ENCODE measurements at places on chromosomes 12 and 14. TPM values are rescaled to one million over a fixed set of nuclear protein-coding genes. Genes with fewer than 3 reads are reported as not detected.

Gene EIF4B
- total RNA-seq = 1,381 TPM

Gene OR11H7
- not detected for total RNA-seq

DNA sequence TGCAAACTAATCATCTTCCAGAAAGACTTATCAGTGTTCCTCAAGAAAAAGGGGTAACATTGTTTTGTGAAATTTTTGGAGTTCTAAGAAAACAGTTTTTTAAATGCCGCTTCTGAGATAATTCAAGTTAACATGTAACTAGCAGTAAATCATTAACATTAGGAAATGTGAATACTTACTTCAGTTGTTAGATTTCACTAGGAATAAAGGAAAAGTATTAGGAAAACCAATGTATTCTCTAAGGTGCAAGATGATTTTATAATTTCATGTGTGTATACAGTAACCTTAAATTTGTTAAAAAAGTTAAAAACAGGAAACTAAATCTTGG lies 36.8 kb downstream of the PAPOLA start:
- DNase-seq = no peak

- no peak for DNase-seq
Measured at GRCh38 chr12:72369423-72369959, 97.3 kb downstream of the TRHDE start.

Gene TAS2R46
- total RNA-seq = 12.3 TPM

Gene SPIC
- total RNA-seq = 0.16 TPM

- DNase-seq = no peak
Measured at GRCh38 chr12:115864396-115864795, 413.1 kb downstream of the MED13L start.

DNA sequence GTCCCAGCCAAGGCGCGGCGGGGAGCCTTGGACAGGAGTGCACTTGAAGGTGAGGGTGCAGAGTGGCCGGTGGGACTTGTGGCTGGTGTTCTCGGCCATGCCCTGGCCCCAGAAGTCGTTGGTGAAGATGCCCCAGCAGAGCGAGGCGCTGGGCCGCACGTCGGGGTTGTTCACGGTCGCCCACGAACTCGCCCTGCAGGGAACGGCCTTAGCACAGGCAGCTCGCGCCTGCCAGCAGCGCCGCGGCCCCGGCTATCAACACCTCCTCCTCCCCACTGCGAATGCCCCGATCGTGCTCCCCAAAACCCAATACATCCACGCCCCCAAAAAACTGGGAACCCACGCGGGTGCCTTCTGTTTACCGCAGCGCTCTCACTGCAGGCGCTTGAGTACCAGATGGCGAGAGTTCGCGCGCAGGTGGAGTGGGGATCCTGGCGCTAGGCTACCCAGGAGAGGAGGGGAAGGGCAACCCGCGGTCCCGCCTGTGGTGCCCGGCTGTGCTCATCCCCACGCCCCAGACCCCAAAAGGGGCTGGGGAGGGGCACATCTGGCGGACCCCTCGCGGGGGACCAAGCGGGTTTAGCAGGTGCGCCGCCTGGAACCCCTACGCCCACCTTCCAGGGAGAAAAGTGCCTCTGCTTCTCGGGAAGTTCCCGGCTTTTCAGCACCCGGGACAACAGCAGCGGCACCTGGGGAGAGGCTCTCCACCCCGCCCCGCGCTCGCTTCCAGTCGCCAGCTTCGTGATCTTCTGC lies 386.3 kb upstream of the TMTC1 start:
- no peak for DNase-seq

DNA sequence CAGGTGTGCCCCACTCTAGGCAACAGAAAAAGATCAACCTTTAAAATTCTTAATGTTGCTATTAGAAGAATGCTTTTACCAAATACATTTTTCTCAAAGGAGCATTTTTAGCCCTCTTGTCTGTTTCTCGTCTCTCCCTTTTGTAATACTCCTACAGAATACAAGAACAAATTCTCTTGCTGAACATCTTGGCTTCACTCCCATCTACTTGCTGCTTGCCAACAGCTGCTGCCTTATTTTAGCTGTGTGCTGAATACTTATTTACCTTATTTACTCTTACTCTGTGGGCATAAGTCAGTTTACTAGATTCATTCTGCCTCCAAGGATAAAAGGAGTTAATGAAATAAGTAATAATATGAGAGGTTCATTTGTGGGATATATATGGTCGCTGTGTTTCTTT lies 70.8 kb downstream of the POLR3B start:
- DNase-seq = no peak

Gene MYRFL
- total RNA-seq = 0.78 TPM

Gene TAS2R43
- total RNA-seq = 13.6 TPM

GRCh38 chr14:82655770-82656169 lies 1122.1 kb upstream of the SEL1L start:
- DNase-seq = no peak

Gene LHX5
- not detected for total RNA-seq

Gene TROAP
- 1.2 TPM for total RNA-seq

Gene ESR2
- total RNA-seq = 1.4 TPM

DNA sequence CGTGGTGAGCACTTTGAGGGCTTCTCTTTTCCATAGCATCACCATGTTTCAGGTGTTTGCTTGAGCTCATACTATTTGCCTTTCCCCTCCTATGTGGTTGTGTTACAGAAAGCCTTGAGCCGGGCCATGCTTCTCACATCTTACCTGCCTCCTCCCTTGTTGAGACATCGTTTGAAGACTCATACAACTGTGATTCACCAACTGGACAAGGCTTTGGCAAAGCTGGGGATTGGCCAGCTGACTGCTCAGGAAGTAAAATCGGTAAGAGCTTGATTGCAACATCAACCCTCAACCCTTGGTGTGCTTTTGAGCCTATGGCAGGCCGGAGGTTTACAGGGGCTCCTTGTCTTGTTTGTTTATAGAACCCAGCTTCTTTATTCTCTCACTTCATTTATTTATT lies 8.1 kb downstream of the LETMD1 start:
- DNase-seq = no peak

DNA sequence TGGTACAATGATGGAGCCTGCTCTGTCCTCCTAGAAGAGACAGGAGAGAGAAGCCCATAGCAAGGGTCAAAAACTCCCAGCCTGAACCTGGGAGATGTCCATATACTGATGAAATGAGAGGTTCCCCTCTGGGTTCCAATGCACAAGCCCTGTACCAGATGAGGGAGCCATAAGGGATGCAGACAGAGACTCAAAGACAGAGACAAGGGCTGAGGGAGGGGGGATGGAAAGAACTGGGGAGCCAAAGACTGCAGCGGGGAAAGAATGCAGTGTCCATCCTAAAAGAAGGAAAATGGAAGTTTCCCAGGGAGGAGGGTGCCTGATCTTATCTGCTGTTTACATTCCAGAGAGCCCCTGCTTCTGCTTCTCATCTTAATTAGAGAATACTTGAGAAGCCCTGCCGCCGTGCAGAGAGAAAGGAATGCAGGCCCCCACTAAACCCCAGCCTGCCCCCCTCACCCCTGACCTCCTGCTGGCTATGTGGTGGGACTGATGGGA lies 27.7 kb downstream of the KRT18 start:
- DNase-seq = no peak

Gene KRT75
- not detected for total RNA-seq

DNA sequence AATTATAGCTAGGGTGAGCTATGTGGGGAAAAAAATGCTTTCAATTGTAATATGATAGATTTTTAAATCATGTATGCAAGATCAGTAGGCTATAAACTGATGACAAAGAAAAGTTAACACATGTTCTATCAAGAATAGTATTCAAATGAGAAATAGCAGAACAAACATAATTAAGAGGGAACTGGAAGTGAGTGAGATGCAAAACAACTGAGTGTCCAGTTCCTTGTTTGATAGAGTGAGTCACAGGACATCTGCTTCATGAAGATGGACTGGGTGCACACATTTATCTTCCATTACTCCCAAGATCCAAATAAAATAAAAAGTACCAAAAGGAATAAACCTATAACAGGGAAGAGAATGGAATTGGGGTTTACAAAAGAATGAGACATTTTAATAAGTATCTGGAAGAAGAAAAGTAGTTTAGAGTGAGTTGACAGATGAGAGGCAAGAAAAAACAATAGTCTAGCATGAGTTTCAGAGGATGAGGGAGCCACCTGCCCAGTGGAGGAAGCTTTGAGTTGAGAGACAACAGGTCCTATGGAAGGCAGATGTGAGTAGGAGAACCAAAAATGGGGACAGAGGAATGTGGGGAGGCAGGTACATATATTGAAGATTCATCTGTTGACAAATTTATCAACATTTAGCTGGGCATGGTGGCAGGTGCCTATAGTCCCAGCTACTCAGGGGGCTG lies 178.1 kb upstream of the ARHGAP5 start:
- DNase-seq = no peak

DNA sequence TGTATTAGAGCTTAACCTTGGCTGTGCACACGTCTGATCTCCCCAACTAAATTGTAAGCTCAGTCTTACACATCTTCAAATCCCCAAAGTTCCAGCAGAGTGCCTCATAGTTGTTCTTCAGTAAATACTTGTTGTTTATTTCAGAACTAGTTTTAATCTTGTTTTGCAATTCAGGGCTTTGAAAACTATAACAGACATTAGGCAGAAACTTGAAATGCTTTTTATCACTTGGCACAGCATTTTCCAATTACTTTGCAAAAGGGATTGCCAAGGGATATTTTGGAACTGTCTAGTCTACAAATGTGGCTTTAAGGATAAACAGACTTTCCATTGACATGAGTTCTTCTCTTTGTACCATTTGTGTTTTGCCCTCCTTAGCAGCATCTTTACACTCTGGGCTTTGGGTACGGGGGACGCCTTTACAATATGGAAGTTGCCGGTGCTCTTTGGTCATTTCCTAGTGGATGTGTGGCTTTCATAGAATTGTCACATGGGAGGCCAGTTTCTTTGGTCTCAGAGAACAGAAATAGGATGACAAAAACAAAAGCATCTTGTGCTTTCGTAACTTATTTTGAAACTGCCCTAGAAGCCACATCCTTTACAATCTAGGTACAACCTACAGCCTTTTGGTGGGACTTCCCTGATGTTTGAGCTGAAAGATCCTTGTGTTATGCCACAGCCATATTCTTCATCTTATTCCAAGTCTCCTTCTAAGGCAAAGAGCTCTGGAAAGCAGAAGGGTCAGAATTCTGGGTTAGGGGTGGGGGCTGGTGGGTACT lies 96.9 kb downstream of the NPAS3 start:
- no peak for DNase-seq

Gene KRT74
- total RNA-seq = not detected

DNA sequence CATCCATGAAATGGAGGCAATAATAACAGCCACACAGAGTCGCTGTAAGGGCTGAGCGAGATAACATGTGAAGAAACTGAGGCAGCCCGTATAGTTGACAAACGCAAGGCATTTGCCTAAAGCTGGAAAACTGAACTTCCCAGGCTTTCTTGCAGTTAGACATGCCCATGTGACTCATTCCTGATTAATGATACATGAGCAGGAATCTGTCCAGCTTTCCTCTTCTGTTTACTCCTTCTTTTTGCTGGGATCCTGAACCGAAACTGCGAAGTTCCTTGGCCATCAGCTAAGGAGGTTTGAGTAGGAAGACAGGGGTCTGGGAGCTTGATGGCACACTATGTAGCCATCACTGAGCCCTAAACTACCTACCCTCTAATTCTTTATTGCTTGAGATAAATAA lies 52.2 kb downstream of the ST8SIA1 start:
- no peak for DNase-seq

Gene CMA1
- not detected for total RNA-seq

All from occipital lobe (tissue), 3 donors.